HepG2 (cell line): ENCODE measurements at places on chromosomes 3 and 15.

DNA sequence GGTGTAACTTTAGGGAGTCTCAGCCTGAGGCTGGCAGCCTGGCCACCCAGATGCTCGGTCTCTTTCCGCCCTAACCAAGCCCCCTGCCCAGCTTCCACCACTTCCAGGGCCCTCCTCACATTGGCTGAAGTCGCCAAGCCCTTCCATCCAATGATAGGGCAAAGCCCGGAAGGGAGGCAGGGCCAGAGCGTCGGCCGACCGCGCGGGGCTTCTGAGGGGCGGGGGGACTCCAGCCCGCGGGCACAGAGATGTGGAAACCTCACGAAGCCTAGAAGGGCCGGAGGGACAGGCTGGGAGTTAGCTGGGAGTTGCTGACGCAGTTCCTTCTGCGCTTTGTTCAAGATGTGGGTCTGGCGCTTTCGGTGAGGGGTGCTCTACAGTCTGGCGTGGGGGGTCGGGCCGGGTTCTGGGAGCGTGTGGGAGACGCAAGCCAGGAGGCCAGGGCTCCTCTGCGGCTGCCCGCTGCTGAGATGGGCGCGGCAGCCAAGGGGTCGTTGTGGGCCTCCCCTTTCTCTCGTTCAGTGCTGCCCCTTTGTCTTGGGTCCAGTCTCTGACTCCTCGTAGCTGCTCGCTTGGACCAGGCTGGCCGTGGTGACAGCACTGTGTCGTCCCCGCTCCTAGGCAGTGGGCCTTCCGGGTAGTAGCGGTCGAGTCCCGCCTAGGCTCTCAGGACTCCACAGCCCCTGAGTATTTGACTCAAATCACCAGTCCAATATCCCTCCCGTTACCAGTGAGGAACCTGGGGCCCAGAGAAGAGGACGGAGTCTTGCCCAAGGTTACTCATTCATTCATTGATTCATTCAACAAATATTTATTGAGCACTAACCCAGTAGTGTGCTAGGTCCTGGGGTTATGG is at the start of gene ZNF660:
Gene ZNF660, plus strand, starts transcription at position 319 of the 856 bp plus-strand sequence. CDS start 9,230 bp downstream, outside the sequence.
- DNase-seq, result peak; percentile 57

DNA sequence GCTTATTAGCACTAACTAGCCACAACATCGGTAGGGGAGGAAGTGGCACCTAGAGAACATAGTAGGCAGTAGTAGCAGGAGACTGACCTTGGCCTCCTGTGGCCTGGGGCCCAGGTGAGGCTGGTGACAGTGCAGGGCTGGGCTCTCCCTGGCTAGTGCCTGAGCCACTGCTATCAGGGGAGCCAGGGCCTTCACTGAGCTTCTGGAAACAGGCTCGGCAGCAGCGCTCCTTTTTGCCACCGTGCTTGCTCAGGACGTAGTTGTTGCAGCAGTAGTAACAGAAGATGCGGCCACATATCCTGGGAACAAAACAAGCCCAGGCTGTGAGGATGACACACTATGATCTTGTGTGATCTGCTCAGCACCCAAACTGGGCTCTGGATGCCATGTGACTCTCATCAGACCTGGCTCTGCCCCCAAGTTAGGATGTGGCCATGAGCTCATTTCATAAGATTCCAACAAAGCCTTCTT is 15.1 kb downstream of the CXCR6 start:
- DNase-seq, result no peak

- no peak for DNase-seq
These were observed 7.1 kb downstream of the C3orf85 start for GRCh38 chr3:109143646-109144045.

- DNase-seq, result no peak
These were observed 3.4 kb downstream of the ANKRD28 start for GRCh38 chr3:15794303-15794771.

DNA sequence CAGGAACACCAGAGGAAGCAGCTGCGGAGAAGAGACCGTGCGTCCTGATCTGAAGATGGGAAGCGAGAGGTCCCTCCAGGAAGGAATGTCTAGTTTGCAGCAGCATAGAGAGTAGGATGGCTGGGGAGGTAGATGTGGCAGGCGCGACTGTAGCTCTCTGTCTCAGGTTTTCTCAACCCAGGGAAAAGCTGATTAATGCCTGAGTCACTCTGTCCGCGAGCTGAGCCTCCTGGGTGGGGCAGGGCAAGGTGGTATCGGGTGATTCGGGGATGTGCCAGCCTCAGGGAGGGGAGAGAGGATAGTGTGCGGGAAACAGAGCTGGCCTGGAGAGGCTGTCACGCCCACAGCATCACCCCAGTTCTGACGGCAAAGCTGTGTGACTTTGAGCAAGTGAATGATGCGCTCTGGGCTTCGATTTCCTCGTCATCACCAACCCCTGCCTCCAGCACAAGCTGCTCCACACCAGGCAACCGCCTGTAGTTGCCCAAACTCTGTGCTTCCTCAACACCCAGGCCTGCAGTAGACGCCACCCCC is 28.4 kb downstream of the CPN2 start:
- DNase-seq, result peak; percentile 50

- peak; percentile 18 for DNase-seq
These were observed 27.6 kb upstream of the TRPM1 start for GRCh38 chr15:31128919-31129768.

DNA sequence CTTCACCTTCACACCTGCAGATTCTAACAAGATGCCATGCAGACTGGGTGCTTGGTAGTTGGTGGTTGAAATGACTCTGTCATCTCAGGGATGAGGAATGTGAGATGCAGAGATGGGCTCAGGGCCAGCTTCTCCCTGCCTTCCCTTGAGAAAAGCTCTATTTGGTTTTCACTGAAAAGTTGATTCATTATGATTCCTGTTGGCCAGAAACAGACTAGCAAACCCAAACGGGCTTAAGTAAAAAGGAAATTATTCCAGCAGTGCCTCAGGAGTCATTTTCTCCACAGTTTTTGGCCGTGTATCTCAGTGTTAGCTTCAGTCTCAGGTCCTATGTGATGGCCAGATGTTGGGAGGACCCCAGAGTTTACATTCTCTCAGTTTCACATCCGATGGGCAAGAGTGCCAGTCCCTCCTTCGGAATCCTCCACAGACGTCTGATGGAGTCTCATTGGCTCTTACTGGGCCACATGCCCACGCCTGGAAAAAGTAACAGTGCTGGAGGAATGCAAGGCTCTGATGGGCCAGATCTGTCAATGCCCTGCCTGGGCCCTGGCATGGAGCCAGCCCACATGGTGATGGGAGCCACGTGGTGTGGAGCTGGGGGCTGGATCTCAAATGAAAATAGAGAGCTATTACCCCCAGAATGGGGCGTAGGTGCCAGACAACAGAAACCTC is 22.3 kb upstream of the SACM1L start:
- DNase-seq, result no peak

- DNase-seq, result no peak
These were observed 158.3 kb upstream of the HES1 start for GRCh38 chr3:193977622-193978021.

DNA sequence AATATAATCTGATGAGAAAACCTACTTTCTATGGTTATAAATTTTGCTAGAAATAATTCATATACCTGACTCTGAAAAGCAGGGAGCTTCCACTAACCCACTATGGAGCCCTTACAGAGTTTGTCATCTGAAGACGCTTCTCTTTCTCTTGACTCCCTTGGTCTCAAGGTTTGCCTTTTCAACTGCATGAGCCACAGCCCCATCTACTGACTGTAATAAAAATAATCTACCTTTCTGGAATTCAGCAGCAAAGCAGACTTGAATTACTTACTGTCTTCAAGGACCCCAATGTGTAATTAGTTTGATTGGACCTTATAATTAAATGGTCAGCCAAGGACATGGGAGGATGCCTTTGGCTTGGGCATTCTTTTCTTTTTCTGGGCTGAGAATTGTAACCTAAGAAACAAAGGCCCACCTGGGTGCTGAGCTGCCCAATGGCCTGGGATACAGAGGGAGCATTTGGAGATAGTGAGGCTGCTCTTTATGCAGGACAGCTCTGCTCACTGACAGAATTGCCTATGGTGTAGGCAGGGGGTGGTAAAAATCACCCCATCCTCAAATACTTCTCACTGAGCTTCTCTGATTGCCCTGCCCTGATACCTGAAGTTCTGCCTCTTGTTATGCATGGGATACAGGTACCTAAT is 178.6 kb upstream of the TRIM42 start:
- DNase-seq, result peak; percentile 12

GRCh38 chr3:8286086-8286485 is 215.5 kb upstream of the LMCD1 start:
- no peak for DNase-seq

- DNase-seq, result no peak
These were observed 13.3 kb upstream of the PTX3 start for GRCh38 chr3:157423337-157423736.

- no peak for DNase-seq
These were observed 168.4 kb downstream of the P3H2 start for GRCh38 chr3:189952272-189952671.

GRCh38 chr15:52466134-52466701 is 62.5 kb downstream of the MYO5A start:
- no peak for DNase-seq

- peak; percentile 50 for DNase-seq
These were observed 8.7 kb downstream of the SRP14 start for GRCh38 chr15:40029979-40030893.

DNA sequence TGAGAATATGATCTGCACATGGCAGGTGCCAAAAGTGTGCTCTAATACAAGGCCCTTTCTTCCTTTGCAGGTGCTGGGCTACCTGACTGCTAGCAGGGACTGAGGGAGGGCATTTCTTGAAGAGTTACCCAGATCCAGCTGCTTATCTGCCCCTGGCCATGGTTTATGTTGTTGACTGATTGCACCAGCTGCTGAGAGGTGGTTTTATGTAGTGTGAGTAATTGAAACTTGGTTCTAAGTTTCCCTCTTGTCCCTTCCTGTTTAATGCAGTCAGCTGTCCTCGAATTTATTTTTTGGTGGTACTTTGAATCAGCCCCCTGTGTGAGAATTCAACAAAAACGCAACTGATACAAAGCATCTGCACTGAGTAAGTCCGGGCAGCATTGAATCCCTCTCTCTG is 288.3 kb upstream of the C2CD4B start:
- no peak for DNase-seq

- no peak for DNase-seq
These were observed 176.4 kb downstream of the TNIK start for GRCh38 chr3:171283848-171284222.

DNA sequence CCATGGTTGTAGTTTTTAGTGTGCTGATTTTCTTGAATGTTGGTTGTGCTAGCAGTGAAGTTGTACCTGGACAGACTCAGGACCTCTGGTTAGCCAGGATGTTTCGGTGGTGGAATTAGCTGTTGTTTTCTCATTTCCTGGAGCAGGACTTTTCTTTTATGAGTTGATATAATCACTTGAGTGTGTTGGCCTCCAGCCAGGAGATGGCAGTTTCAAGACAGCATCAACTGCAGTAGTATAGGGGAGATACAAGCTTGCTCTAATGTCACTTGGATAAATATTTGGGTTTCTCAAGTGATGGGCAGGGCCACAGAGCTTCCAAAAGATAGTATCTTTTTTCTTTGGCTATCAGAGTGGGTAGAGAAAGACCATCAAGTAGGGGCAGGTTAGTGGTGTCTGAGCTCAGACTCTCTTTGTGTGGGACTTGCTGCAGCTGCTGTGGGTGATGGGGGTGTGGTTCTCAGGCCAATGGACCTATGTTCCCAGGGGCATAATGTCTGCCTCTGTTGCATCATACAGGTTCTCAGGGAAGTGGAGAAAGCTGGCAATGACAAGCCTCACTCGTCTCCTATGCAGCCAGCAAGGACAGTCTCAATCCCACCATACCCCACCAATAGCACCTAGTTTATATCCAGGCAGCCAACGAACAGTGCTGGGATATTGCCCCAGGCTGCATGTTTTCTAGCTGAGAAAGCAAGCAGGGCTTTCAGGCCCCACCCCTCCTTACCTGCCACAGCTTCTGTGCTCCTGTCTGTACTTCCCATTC is 14.6 kb upstream of the OR5K2 start:
- no peak for DNase-seq

DNA sequence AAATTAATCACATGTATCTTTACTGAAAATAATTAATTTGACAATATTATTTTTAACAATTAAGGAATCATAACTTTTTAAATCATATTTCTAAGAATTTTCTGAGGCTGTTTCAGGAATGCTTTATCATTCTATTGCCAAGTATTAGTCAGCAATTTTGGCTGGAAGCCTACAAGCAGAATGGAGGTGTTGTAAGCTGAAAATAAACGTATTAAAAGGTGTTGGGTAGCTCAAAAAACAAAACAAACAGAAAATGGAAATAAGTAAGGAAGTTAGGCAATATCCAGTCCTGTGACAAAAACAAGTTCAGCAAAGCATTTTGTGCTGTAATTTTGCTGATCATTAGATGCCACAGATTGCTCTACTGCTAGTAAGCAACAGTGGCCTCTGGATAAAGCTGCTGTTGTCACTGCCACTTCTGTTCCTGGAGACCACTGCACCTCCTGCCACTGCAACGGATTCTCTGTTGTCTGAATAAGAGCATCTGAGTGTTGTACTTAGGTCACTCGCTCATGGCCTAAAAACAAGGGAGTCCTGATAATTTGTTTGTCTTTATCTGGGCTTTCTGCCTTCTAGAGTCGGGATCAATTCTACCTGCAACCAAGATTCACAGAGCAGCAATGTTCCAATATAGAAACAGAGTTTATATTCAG is 63.5 kb upstream of the SLITRK3 start:
- no peak for DNase-seq

GRCh38 chr3:30059240-30059639 is 547.2 kb upstream of the TGFBR2 start:
- no peak for DNase-seq

- no peak for DNase-seq
These were observed 102.2 kb upstream of the LPP start for GRCh38 chr3:188051801-188052168.

- DNase-seq, result peak; percentile 91
These were observed at the start of gene SRP14 for GRCh38 chr15:40038638-40039543. Gene SRP14, minus strand, starts transcription at chr15:40039181. Its CDS starts 65 bp downstream, at chr15:40039116.

DNA sequence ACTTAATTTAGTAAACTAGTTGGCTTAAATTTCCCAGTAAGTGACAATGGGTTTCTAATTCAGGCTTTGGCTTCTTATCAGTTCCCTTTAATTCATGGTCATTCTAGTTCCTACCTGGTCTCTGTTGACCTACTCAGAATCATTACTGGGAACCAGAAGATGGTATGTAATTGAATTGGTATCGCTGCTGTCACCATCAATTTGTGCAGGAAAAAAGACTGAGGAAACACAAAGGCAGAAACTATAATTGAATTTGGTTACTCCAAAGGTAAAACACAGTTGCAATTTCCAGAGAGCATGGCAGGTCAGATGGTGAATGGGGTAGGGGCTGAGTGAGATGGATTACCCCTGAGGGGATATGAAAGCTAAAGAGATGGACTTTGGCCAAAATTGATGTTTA is 226.5 kb upstream of the GAP43 start:
- DNase-seq, result no peak
